HFF-Myc (cell line): ENCODE measurements at places on chromosomes 16 and 17.

DNA sequence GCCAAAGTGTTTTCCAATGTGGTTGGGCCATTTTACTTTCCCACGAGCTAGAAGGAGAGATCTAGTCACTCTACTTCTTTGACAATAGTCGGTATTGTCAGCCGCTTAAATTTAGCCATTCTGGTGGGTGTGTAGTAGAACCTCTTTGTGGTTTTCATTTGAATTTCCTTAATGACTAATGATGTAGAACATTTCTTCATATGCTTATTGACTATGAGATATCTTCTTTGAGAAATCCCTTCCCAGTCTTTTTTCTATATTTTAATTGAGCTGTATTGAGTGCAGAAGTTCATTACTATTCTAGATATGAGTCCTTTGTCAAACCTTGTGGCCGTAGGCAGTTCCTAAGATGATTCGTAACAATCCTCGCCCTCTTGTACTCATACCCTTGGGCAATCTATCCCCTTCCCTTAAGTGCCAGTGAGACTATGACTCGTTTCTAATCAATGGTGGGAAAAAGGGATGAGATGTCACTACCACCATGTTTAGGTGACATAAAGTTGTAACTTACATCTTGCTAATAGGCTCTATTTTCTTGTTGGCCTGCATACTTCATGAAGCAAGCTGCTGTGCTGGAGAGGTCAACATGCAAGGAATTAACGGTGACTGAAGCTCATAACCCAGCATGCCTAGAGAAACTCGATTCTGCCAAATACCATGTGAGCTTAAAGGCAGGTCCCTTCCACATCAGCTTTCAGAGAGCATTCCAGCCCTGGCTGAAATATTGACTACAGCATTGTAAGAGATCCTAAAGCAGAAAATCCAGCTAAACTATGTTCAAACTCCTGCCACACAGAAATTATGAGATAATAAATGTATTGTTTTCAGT is 817.9 kb upstream of the SOX9 start:
- DNase-seq: no peak

- no peak for DNase-seq
Observed at GRCh38 chr17:52128721-52129120, 29.8 kb downstream of the CA10 start.

DNA sequence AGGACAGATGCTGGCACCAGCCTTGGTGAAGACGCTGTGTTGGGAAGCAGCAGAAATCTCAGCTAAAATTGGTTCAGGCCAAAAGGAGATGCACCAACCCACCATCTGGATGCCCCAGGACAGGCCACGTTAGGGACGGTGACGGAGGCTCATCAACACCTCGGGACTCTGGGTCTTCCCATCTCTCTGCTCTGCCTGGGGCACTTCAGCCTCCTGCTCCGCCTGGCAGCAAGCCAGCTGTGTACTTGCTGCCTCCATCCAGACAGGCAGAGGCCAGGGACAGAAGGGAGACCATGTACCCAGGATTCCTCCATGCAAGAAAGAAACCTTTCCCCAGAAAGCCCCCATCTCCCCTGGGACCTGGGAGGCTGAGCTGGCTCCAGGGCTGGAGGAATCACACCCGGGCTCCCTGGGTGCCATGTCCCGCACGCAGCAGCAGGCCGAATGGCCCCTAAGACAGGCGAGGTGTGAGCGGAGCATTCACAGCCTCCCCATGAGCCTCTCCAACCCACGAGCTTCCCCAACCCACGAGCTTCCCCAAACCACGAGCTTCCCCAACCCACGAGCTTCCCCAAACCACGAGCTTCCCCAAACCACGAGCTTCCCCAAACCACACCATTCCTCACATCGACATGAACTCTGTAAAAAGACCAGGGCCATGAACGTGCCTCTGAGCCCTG is 274.5 kb downstream of the C16orf95 start:
- DNase-seq: no peak

DNA sequence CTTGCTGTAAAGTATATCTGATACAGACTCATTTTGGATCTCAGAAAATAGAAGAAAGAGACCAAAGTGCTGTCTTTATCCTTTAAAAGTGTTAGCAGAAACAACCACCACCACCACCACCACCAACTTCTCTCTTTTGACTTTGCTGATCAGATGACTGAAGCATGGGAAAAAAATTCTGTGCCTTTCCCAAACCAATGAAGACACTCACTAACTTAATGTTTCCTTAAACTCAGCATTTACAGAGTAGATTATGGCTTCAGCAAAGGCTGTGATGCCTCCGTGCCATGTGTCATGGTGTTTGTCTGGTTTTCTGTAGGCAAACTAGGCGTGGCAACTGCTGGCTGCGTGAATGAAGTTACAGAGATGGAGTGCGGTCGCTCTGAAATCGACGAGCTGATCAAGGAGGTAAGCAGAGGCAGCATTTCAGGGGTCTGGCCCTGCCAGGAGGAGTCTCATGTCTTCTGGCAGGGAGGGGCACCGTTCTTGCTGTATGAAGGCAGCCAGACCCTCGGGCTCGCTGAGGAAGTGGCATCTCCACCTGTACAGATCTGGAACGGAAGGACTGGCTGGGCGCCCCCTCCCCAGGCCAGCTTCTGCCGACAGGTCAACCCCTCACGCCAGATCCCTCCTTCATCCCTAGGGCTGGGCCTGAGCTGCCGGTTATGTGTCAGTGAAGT is 12.4 kb downstream of the IRF8 start:
- DNase-seq: no peak

- no peak for DNase-seq
Observed at GRCh38 chr17:65323049-65323448, 185.9 kb downstream of the RGS9 start.

GRCh38 chr17:74063439-74063838 is 140.0 kb upstream of the RPL38 start:
- DNase-seq: no peak

DNA sequence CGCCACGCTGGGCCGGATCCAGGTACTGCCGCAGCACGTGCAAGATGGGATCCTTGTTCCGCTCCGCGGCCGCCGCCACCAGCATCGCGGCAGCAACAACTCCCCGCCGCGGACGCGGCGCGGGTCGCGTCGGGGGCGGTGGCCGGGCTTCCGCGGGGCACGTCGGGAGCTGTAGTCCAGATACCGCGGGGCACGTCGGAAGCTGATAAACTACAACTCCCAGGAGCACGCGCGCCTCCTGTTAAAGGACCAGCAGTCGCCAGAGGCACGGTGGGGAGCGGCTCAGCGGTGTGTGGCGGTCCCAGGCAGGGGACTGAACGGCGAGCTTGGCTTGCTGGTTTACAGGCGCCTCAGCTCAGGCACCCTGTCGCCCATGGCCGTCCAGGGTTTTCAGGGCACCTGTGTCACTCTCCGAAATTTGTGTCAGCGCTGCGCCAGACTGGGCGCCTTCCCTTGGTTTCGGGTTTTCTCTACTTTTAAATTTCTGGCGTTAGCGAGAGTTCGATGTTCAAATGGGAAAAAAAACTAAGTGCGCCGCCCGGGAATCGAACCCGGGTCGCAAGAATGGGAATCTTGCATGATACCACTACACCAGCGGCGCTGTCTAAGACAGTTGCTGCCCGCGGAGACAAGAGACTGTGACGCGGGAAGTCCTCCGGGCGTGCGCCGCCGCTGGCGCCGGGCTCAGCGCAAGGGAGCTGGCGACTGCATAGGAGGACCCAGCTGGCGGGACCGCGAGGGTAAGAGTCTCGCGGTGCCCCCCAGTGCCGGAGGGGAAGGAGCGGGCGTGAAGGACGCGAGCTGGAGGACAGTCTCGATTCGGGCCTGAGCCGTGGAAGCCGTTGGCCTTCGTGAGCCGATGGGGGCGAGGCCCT is at the start of gene METTL26:
TSS of gene METTL26 (minus strand) at position 100 of the 875 bp plus-strand sequence. CDS start at position 85, 15 bp downstream.
- DNase-seq: no peak

DNA sequence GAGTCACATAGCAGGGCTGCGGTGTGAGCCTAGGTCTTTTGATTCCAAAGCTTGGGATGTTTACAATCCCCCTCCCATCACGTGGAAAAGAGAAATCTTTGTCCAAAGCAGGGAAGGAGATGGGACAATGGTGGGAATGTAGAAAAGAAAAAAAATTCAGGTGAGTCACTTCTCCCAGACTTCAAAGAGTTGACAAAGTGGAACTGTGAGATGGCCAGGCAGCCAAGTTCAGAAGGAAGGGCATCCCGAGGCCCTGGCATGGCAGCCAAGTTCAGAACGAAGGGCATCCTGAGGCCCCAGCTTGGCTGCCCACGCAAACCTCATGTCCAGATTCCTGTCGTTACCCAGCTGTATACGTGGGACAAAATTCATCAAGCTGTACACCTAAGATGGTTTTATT is 47.5 kb downstream of the FOXL1 start:
- no peak for DNase-seq

DNA sequence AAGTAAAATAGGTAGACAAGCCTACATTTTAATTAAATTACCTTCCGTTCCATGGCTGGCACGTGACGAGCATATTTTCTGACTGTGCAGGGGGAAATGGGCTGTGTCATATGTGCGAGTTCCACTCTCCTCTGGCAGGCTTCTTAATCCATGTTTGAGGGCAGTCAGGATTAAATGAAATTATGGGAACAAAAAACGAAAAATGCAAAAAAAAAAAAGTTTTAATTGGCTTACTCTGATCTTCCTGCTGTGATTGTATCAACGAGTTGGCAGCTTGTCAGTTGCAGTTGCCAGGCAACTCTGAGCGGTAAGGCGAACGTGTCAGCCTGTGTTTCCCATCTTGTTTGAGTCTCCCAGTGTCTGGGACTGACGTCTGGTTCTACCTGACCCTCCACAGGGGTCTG is 302.9 kb upstream of the XYLT1 start:
- no peak for DNase-seq

GRCh38 chr16:66798161-66798560 is 3.2 kb downstream of the TERB1 start:
- no peak for DNase-seq

- DNase-seq: no peak
Observed at GRCh38 chr17:45291171-45291805, 25.5 kb downstream of the MAP3K14 start.

- DNase-seq: no peak
Observed at GRCh38 chr17:78839762-78840529, 668 bp downstream of the USP36 start.

DNA sequence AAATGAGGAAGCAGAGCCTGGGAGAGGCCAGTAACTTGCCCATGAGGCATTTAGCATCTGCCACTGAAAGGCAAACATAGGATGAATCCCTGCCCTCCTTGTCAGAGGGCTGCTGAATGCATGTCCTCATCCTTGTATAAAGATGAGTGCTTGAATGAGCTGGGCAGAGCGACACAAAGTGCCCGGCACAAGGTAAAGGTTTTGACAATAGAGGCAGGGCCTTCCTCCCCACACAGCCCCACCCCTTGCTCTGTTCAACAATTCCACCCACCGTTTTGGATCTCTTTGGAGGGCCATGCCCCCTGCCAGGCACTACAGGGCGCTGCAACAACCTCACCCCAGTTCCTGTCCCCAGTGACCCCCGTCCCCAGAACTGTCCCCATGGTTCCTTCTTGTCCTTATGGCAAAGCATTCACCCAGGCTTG is 1.4 kb upstream of the KRT19 start:
- no peak for DNase-seq

DNA sequence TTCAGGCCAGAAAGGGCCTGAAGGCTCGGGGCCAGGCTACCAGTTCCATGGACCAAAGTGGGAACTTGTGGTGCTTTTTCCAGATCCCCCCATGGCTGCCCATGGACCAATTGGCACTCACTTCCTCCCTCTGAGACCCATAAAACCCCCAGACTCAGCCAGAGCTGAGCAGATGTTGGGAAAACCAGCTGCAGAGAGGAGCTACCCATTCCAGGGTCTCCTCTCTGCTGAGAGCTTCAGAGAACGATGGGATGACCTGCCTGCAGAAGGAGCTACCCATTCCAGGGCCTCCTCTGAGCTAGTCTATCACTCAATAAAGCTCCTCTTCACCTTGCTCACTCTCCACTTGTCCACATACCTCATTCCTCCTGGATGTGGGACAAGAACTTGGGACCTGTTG is 52.2 kb upstream of the MED9 start:
- DNase-seq: no peak

DNA sequence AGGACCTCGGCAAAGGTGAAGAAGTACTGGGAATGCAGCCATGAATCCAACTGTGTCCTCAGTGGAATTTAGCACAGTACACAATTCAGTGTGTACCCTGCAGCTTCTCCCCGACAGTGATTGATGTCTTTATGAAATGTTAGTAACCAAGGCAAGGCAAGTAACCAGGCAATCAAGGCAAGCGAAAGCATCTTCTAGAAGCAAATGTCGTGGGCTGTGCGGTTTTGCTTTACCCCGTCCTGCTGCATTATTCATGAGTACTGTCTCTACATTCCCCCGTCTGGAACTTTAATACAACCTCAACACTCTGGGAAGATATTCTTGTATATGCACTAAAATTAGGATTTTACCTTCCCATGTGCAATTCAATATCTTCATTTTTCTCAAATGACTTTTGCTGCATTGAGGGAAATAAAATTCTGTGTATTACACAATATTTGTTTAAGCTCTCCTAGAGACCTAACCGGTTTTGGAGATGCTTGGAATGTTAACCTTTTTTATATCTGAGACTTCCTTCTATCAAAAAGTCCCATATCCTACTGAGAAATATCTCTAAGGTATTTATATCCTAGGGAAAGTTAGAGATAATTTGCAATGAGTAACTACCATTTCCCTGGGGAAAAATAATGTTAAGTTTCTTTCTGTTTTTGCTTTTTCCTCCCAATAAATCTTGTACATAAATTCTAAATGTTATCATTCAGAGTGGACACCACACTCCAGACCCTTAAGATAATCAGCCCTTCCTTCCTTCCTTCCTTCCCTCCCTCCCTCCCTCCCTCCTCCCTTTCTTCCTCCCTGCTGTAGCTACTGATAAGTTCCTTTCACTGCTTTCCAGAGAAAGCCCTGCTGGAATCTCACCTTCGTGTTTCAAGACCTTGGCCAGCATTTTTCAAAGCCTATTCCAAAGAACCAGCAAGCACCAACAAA is 51.9 kb upstream of the ADORA2B start:
- no peak for DNase-seq

- DNase-seq: no peak
Observed at GRCh38 chr16:30951750-30952149, 2.9 kb downstream of the ORAI3 start.

GRCh38 chr16:65944361-65944760 is 422.1 kb upstream of the CDH5 start:
- no peak for DNase-seq

DNA sequence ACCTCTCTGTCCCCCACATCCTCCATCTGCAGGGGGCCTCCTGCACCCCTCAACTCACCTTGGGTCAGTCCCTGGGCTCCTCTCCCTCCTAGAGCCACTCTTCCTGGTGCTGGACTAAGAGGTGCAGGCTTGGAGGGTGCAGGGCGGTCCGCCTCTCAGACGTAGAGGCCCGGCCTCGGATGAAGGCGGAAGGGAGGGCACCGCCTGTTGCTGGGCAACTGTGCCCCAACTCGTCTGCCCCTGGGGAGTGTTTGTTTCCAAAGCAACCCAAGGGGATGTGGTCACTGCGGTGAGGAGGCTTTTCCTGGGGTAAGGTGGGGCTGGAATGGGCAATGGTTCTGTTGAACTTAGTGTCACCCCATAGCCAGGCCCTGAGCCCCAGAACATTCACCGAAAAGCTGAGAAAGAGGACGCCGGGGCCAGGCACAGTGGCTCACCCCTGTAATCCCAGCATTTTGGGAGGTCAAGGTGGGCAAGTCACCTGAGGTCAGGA is at the start of gene C16orf54:
TSS of gene C16orf54 (minus strand) at position 138 of the 493 bp plus-strand sequence. CDS start 1,039 bp downstream, outside the sequence.
- DNase-seq: no peak
